ENCODE measurements at places on chromosomes 12 and 14.

- no peak for DNase-seq
Measured at GRCh38 chr12:40586823-40587222, 105.4 kb upstream of the CNTN1 start.

- no peak for DNase-seq
Measured at GRCh38 chr14:70289138-70289537, 70.3 kb downstream of the COX16 start.

GRCh38 chr12:103012884-103013283 is 55.4 kb downstream of the ASCL1 start:
- DNase-seq = peak; percentile 22

- DNase-seq = peak; percentile 39
Measured at GRCh38 chr14:57091030-57091608, 177.6 kb downstream of the EXOC5 start.

DNA sequence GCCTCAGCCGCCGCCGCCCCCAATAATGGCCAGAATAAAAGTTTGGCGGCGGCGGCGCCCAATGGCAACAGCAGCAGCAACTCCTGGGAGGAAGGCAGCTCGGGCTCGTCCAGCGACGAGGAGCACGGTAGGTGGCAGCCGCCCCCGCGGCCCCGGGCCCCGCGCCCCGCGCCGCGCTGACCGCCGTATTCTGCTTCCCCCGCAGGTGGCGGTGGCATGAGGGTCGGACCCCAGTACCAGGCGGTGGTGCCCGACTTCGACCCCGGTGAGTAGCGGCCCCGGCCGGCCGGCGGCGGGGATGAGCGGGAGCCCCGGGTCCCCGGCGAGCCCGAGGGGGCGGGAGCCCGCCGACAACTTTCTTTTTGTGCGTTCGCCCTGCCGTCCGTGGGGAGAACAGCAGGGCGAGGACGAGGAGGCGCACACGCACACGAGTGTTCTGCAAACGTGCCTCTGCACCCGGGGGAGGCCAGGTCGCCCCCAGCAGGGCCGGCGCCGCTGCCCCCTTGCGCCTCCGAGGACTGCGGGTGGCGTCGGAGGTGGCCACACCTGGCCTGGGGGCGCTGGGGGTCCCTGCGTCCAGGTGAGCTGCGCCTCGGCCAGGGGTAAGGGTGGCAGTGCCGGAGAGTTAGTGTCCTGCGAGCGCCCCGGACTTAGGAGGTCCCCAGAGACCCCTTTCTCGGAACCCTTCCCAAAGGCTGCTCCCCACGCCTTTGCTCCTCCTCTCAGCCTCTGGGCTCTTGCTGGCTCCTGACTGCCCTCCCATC is 794 bp downstream of the RCOR1 start:
- peak; percentile 16 for DNase-seq

GRCh38 chr14:60184905-60185555 is 19.8 kb upstream of the DHRS7 start:
- no peak for DNase-seq

DNA sequence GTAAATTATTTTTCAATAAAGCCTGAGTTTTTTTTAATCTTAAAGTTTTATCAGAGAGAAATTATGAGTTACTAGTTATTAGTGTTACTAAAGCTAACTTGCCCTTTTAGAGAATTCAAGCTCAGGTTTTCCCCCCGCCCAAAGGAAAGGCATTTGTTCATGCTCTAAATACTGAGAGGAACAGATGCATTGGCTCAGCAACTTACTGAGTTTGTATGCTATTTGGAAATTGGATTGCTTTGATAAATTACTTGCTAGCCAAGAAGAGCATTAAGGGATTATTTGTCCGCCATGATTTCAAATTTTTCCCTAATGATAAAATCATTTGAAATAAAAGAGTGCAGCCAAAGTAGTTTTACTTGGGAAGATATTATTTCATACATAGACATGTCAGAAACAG is 149.4 kb downstream of the METTL25 start:
- no peak for DNase-seq

- DNase-seq = no peak
Measured at GRCh38 chr12:52686756-52687487, 6.7 kb upstream of the KRT1 start.

GRCh38 chr12:92488735-92489134 is 214.1 kb upstream of the PLEKHG7 start:
- DNase-seq = no peak

DNA sequence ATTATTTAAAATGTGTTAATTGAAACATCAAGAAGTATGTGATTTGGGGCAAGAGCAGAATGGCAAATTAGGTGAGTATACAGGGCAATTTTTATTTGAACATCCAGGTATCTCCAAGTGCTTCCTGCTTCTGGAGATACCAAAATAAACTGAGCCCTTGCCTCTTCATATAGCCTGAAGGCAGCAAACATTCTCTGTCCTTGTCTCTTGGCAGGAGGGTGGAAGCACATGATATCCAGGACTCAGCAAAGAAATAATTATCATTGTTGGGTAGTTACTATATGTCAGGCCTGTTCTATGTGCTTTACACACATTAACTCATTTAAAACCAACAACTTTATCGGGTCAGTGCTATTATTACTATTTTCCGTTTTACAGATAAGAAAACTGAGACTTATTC is 12.5 kb downstream of the LIN7A start:
- DNase-seq = no peak

GRCh38 chr12:51524386-51524901 is 66.6 kb upstream of the SCN8A start:
- DNase-seq = no peak

- no peak for DNase-seq
Measured at GRCh38 chr14:102507081-102507856, 2.3 kb downstream of the ANKRD9 start.
